ENCODE measurements at places on chromosomes 3 and 15.

DNA sequence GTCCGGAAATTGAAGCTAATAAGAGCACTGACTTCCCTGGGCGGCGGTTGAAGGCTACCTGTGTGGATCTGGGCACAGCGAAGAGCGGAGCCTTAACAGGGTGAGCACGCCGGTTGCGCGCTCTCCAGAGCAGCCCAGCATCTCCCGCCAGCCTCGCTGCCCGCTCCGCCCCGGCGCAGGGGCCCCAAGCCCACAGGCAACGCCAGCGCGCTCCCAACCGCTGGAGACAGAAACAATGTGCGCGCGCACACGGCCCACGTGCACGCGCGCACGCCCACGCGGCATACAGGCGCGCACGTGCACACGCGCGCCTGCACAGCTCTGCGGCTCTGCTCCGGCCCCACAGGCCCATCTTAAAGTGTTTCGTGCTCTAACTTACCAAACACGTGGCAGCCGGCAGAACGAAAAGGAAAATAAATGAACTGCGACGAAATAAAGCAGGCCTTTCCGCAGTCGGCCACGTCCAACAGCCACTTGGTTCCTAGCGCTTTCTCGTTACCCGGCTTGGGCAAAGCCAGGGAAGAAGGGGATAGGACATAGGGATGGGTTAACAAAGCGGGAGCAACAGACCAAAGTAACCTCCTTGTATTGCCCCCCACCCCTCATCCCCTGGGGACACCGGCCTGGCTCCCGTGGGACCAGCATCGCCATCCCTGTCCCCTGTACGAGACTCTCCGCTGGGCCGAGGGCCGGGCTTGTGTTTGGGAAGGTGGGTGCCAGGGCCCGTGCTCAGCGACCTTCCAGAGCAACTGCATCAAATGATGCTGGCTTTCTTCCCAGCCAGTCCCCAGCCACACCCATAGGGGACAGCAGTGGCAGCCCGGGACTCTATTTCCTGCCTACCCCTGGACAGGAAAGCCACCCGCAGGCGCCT, 203.7 kb downstream of the ABHD5 start:
- no peak for DNase-seq

DNA sequence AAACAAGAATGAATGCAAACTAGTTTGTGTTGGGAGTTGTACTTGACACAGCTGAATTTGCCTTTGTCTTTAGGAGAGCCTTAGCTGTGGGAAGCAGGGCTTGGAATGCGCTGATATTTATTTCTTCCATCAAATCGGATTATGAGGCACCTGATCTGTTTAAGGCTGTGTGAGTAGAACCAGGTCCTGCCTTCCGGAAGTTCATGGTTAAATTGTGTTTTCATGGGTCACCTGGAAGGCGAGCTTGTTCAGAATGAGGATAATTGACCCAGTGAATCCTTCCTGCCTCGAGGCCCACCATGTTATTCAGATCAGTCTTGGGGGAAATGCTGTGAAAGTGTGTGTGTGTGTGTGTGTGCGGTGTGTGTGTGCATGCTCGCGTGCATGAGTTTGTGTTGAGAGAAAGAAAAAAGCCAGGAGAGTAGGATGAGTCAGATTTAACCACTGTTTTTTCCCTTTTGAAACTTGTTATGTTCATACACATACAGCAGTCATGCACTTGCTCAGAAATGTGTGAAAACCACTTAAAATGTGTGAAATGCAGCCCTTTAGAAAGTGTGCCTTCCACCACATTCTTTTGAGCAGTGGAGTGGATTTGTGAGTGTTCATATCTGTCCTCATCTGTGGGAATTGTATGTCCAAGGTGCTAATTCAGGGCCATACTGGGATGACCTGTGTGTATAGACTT, 36.7 kb downstream of the SMAD3 start:
- peak; percentile 53 for DNase-seq

DNA sequence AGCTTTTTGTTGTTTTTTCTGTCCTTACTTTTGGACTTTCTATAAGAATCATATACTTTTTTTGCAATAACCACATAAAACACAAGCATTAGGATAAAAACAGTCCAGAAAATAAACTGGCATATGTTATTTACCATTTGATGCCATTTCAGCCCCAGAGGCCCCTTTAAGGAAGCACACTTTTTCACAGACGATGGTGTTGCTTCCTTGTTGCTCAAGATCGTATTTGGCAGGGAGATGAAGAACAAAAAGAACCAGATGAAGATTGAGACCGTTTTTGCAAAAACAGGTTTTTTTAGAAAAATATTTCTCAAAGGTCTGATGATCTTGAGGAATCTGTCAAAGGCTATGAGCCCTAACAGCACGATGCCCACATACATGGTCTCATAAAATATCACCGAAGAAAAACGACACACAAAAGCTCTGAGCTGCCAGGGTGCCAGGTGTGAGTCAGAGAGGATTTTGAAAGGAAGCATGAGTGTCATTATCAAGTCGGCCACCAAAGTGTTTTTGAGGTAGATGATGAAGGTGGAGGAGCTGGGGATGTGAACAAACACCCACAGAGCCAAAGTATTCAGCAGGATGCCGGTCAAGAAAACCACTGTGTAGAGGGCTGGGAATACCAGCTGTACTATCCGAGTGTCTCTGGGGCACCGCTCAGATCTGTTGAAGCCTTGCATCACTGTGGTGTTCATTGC, 902 bp downstream of the P2RY13 start:
- DNase-seq, result no peak

GRCh38 chr3:4746241-4746958, 232.8 kb upstream of the BHLHE40 start:
- no peak for DNase-seq

GRCh38 chr3:198113206-198114053, 153.4 kb downstream of the LMLN start:
- DNase-seq, result no peak

- no peak for DNase-seq
Measured at GRCh38 chr3:103195216-103195615, 760.4 kb downstream of the ZPLD1 start.

- DNase-seq, result no peak
Measured at GRCh38 chr3:155015776-155016436, 64.2 kb upstream of the MME start.

DNA sequence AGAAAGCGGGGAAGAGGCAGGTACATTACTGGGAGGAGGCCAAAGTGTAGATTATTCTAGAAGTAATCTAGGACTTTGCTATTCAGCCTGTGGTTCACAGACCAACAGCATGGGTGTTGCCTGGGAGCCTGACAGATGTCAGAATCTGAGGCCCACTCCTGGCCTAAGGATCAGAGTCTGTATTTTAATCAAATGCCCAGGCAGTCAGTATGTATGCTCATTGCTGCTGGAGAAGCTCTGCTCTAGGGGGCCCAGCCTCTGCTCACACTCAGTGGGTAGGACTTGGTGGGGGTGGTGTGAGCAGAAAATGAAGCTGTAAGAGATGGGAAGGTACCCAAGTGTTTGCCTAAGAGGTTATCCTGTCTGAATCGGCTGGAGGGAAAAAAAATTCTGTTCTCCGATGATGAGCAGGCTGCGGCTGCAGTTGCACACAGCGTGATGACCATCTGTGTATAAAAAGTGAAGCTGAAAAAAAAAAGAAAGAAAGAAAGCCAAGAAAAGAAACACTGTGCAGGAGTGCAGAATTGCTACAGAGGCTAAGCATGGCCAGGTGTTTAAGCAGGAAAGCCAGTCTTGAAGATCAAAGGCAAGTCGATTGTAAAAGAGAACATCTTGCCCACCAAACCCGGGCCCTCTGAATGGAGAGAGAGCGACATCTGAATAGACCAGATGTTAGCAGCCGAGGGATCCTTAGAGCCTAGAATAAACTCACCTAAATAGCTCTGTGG, 65.2 kb downstream of the EIF4E3 start:
- no peak for DNase-seq

DNA sequence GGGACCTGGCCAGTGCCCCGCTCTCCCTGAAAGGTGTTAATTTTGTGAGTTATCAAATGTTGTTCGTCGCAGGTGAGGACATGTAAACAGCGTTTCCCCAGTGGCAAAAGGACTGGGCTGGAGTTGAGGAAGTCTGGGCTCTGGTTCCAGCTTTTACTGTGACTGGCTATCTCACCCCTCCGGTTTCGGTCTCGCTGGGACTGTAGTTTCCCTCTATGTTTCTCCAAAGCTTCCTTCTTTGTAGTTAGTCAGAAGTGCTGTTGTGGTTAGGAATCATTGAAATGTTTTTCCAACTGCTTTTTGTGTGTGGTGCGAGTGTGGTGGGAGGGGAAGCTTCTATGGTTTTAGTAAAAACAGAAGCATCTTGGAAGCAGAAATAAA, 990 bp upstream of the CLDN1 start:
- no peak for DNase-seq

- no peak for DNase-seq
Measured at GRCh38 chr3:134077649-134078161, 48.0 kb upstream of the SLCO2A1 start.

- no peak for DNase-seq
Measured at GRCh38 chr15:45790325-45790943, 155.6 kb downstream of the SQOR start.

GRCh38 chr3:119073258-119074001, 38.8 kb upstream of the IGSF11 start:
- DNase-seq, result no peak

GRCh38 chr3:105746231-105746996, 122.4 kb downstream of the CBLB start:
- DNase-seq, result no peak

DNA sequence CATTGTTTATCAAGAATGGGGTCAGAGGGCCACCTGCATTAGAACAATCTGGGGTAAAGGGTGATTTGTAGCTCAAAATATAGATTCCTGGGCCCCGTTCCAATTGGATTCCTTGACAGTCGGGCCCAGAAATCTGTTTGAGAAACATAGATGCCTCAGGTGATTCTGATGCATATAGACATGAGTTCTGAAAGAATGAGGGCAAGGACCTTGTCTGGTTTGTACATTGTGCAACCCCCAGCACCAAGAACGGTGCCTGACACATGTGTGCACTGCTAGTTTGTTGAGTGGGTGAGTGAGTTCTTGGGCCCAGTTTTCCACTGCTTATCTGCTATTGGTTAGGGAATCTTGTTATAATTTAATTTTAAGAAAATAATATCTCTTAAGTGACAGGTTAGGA, 16.6 kb downstream of the CRYBG3 start:
- no peak for DNase-seq

- no peak for DNase-seq
Measured at GRCh38 chr3:72675243-72675642, 173.0 kb downstream of the SHQ1 start.

- no peak for DNase-seq
Measured at GRCh38 chr3:115246461-115247020, 99.5 kb upstream of the ZBTB20 start.

- DNase-seq, result no peak
Measured at GRCh38 chr15:60788692-60789103, 309.8 kb upstream of the ICE2 start.

- no peak for DNase-seq
Measured at GRCh38 chr15:57727031-57727430, 20.5 kb downstream of the POLR2M start.

DNA sequence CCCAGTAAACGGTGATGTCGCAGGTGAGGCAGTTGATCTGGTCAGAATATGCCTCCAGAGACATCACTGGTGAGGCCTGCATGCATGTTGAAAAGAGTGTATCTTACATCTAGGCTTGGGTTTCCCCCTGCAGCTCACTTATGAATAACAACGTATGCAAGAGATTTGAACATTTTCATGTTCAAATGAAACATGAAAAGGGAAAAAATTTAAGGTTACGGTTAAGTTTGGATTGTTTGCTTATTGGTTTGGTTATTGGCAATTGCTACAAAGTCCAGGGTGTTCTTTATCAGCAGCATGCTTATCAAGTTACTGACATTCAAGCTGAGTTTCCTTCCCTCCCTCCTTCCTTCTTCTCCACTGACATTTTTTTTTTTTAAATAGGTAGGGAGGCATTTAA, 123.2 kb downstream of the IGF1R start:
- no peak for DNase-seq

- peak; percentile 29 for DNase-seq
Measured at GRCh38 chr15:25863111-25863967, at the start of gene ATP10A. ATP10A (minus strand) TSS chr15:25863327; CDS start chr15:25863096, 231 bp downstream.

GRCh38 chr3:192022412-192022811, 561.4 kb downstream of the PYDC2 start:
- no peak for DNase-seq

DNA sequence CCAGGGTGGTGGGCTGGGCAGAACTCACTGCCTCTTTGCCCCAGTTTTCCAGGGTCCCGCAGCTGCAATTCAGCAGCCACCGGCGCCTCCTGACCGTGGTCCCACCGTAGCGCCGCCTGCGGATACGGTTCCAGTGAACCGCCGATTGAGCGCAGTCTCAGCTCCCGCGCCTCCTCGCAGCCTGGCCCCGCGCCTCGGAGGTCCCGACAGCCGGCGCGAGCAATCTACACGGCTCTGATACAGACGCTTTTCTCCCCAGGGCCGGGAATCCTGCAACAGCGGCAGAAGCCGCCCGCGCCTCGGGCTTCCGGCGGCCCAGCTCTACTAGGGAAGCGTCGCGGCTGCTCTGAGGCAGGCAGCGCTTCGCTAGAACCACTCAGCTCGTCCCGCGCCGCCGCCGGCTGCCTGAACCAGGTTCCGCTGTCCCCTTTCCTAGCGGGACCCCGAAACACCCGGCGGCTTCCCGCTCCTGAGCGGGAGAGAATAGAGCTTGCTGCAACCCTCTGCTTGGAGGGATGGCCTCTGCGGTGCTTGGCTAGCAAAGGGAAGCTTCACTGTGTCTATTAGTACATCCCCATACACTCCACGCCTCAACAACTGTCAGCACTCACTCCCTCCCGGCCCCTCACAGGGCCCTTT, 3.1 kb downstream of the FOXL2NB start:
- DNase-seq, result no peak

- DNase-seq, result peak; percentile 67
Measured at GRCh38 chr15:44712346-44713005, 1.2 kb downstream of the B2M start.

- DNase-seq, result no peak
Measured at GRCh38 chr3:31777092-31777491, 204.0 kb downstream of the OSBPL10 start.

DNA sequence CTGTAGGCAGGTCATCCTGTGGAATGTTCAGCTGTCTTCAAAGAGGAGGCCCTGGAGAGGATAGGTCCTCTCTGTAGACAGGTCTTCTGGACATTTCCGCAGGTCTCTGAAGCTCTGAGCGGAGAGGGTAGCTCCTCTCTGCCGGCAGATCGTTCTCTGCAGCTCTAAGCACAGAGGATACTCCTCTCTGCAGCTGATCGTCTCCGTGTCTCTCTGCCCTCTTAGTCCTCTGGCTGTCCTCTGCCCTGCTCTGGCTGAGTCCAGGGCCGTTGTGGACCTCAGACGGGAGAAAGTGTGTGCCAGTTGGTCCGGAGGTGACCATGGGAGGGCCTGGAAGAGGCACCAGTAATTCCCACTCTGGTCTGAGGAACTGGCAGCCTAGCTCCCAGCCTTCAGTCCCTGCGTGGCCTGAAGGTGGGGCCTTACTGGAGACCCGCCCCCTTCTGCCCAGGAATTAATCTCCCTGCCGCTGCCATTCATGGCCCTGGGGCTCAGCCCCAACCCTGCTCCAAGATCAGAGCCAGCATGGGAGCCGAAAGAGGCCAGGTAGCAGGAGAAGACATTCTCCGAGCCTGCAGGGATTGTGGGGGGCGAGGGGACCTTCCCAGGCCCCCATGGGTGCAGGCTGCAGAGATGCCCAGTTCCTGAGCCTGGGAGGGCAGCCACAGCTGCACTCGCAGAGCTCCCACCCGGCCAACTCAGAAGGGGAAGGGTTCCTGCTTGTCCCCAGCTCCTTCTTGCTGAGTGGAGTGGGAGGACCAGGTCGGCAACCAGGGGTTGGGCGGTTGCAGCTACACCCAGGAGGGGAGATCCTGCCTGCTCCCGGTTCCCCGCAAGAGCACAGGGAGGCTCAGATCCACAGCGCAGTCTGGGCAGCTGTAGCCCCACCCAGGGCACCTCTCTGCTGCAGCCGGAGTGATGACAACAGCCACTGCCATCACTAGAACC, 488.7 kb downstream of the RSL24D1 start:
- no peak for DNase-seq
